ENCODE measurements at places on chromosomes 5 and 9. TPM values are rescaled to one million over a fixed set of nuclear protein-coding genes. Genes with fewer than 3 reads are reported as not detected.

Gene MPDZ
- total RNA-seq, result 44.2 TPM

Gene PCDHB14
- 4.2 TPM for total RNA-seq

Gene RNF145
- total RNA-seq, result 41.3 TPM

Gene DAB2IP
- total RNA-seq, result 56.0 TPM

Gene SIT1
- 1.3 TPM for total RNA-seq

Gene LCN1
- not detected for total RNA-seq

Gene PRRX2
- total RNA-seq, result 9.9 TPM

Gene WDR38
- 0.33 TPM for total RNA-seq

Gene LURAP1L
- 25.2 TPM for total RNA-seq

Gene LIFR
- 225 TPM for total RNA-seq

Gene LPAR1
- 79.3 TPM for total RNA-seq

Gene SNCAIP
- total RNA-seq, result 9.8 TPM

Measured in breast epithelium (tissue), 4 donors.